Activated naive CD8-positive, alpha-beta T cell treated with anti-CD3 and anti-CD28 coated beads, Interleukin-2, amount 50 U/mL, for 24 hours (primary cell): ENCODE measurements at places on chromosomes 16 and 17.

GRCh38 chr17:27690882-27691281 is 59.9 kb downstream of the LGALS9 start:
- DNase-seq: no peak

GRCh38 chr17:64964796-64965195 is 45.5 kb upstream of the LRRC37A3 start:
- DNase-seq: no peak

DNA sequence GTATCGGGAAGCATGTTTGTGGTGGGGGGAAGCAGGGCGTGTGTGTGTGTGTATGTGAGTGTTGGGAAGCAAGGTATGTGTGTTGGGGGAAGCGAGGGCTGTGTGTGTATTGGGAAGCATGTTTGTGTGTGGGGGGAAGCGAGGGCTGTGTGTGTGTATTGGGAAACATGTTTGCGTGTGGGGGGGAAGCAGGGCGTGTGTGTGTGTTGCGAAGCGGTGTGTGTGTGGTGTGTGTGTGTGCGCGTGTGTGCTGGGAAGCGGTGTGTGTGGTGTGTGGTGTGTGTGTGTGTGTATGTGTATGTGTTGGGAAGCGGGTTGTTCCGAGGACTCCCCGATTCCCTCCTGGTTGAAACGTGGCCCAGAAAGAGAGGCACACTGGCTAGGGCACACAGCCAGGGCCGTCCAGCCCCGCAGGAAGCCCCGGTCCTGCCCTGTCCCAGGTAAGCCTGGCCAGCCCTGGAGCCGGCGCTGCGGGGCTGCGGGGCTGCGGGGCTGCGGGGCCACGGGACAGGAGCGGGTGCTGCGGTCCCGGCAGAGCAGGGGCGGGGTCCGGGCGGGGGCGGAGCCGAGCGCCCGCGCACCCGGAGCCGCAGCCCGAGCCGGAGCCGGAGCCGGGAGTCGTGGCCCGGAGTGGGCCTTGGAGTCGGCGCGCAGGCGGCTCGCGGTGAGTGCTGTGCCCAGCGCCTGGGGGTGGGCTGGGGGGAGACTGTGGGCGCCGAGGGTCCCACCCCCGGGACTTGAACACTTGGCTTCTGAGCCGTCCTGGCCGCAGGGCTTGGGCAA is at the start of gene NOD2:
NOD2 (plus strand) TSS at position 608 of the 783 bp plus-strand sequence. CDS start 5,890 bp downstream, outside the sequence.
- peak; percentile 30 for DNase-seq

GRCh38 chr16:10878644-10879501 is 1.9 kb downstream of the CIITA start:
- DNase-seq: peak; percentile 42

GRCh38 chr17:36197387-36197703 is 787 bp upstream of the CCL3L1 start:
- no peak for DNase-seq

DNA sequence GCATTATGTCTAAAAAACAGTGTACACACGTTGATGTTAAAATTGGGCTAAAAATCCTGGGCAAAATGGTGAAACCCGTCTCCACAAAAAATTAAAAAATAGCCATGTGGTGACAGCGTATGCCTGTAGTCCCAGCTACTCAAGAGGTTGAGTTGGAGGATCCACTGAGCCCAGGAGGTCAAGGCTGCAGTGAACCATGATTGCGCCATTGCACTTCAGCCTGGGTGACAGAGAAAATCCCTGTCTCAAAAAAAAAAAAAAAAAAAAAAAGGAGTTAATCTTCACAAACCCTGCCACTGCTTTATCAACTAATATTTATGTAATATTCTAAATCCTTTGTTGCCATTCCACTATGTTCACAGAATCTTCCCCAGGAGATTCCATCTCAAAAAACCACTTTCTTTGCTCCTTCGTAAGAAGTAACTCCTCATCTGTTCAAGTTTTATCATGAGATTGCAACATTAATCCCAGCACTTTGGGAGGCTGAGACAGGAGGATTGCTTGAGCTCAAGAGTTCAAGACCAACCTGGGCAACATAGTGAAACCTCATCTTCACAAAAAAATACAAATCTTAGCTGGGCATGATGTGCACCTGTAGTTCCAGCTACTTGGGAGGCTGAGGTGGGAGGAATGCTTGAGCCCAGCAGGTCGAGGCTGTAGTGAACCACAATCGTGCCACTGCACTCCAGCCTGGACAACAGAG is 1.9 kb upstream of the C16orf87 start:
- DNase-seq: no peak

DNA sequence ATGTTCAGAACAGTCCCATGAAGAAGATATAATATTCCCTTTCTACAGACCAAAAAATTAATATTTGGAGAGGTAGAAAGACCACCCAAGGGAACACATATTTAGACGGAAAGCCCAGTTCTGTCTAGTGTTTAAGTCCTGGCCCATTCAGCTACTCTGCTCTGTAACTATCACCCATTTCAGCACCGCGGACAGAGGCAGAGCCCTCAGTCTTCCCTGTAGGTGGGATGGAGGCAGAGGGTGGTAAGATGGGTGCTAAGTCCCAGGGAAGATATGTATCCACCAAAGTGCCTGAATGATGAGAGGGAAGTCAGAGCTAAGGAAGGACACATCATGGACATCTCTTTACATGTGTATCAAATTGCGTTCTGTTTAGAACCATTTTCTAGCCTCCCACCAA is 27.8 kb upstream of the C16orf78 start:
- peak; percentile 8 for DNase-seq

- DNase-seq: no peak
Measured at GRCh38 chr17:21199311-21199710, 14.7 kb downstream of the TMEM11 start.

DNA sequence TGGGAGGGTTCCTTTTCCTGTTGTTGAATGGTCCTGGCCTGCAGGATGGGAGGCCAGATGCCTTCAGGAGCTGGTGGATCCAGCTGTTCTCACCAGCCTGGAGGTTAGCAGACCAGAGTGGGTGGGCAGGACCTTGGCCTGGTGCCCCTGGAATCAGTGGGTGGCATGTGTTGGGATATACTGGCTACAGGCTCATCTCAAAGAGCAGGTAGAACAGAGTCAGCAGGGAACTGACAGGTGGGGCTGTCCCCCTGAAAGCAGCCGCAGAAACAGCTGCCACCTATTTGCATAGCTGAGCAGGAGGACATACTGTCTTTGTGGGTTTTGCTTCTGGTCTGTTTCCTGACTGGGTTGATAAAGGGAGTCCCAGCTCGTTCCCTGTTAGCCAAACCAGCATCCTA is 144.1 kb downstream of the RAB11FIP4 start:
- peak; percentile 47 for DNase-seq

DNA sequence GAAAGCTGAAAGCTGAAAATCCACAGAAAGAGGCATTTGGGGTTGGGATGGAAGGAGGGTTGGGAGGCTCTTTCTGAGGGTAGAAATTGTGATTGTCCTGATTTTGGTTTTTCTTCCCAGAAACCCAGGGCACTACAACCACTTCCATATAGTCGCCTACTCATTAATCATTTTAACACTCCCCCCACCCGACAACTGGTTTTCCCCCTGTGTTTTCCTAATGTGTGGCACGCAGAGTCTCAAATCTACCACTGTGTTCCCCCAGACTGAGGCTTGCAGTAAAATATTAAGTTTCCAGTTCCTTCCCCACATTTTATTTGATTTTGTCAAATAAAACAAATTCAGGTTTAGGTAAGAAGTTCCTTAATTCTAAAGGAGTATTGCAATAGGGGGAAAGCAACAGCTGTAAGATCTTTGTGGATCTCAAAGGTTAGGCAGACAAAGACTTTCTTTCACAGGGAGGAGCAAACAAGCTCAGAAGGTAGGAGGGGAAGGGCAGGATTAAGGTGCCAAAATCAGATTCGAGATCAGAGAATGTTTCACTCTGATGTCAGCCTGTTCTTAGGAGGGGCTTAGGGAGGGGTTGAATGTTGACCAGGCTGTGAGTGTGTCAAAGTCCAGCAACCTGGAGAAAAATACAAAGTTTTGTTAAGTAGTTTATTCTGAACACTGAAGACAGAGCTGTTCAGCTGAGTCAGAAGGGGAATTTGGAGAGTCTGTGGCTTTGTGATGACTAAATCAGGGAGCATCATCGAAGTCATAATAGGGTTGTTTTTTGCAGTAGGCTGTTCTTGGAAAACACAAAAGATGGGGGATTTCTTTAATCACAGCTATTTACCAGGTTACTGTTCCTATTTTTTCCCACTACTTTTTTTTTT is 3.6 kb downstream of the ZNF267 start:
- DNase-seq: peak; percentile 49

- DNase-seq: peak; percentile 41
Measured at GRCh38 chr17:1197379-1197778, 17.6 kb upstream of the ABR start.

- DNase-seq: no peak
Measured at GRCh38 chr17:79006046-79006445, 3.5 kb downstream of the CANT1 start.

- no peak for DNase-seq
Measured at GRCh38 chr17:56231693-56232092, 78.4 kb downstream of the ANKFN1 start.

DNA sequence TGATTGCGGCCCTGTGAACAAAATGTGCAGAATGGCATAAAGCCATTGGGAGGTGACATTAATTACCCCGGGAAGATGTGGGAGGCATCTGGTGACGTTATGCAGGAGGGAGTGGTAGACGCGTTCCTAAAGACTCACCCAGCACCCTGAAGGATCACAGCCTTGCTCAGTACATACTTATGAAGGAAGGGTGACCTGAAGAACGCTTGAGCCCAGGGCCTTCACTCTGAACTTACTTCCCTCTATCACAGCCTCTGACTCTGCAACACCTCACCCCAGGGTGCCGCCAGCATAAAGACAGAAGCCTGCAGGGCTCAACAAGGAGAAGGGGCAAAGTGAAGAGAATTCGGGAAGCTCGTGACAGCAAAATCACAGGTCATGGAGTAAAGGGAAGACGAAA is 9.4 kb downstream of the MFSD6L start:
- no peak for DNase-seq

GRCh38 chr17:45729294-45729907 is 54.7 kb upstream of the CRHR1 start:
- no peak for DNase-seq

DNA sequence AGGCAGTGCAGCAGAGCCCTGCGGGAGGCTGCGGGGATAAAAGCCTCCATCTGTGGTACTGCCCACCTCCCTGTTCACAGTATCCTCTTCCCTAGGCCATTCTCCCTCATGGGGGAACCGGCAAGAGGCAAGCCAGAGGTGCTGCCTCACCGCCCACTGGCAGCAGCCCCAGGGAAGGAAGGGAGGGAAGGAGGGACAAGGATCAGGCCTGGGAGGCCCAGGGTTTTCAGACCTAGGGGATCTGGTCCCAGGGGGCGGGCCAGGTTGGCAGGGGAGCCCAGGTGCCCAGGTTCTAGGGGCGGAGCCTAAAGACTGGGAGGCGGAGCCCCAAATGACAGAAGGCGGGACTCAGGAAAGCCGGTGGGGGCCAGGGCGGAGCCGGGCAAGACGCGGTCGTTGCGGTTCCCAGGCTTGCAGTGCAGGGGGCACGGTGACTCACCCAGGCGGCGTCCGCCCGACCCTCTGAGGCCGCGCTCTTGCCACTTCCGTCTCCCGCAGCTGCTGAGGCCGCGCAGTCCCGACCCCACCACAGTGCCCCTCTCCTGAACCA is 3.0 kb upstream of the MTMR4 start:
- peak; percentile 98 for DNase-seq
